ENCODE measurements at places on chromosomes 1 and 21. TPM values are rescaled to one million over a fixed set of nuclear protein-coding genes. Genes with fewer than 3 reads are reported as not detected.

GRCh38 chr1:71762514-71763255 lies 519.7 kb downstream of the NEGR1 start:
- DNase-seq: no peak

- peak; percentile 68 for DNase-seq
These were observed 11.1 kb downstream of the ATP6V1G3 start for GRCh38 chr1:198529414-198529813.

- DNase-seq: no peak
These were observed 145.3 kb downstream of the DAB1 start for GRCh38 chr1:57278558-57278957.

- DNase-seq: no peak
These were observed 198.3 kb downstream of the OLFM3 start for GRCh38 chr1:101798417-101798816.

FAAH gene
- total RNA-seq: 1.2 TPM
